ENCODE measurements at places on chromosomes 11 and 22. TPM values are rescaled to one million over a fixed set of nuclear protein-coding genes. Genes with fewer than 3 reads are reported as not detected.

ADORA2A gene
- total RNA-seq, result 4.2 TPM

HTR3A gene
- not detected for total RNA-seq

APOL4 gene
- total RNA-seq, result not detected

C11orf97 gene
- total RNA-seq, result not detected

TRIM22 gene
- total RNA-seq, result 5.1 TPM

NLRP14 gene
- total RNA-seq, result not detected

CBLIF gene
- not detected for total RNA-seq

NRXN2 gene
- total RNA-seq, result not detected

C22orf42 gene
- total RNA-seq, result not detected

PRODH gene
- total RNA-seq, result 0.16 TPM

DLG2 gene
- total RNA-seq, result 0.16 TPM

TEAD1 gene
- 63.4 TPM for total RNA-seq

OR8G1 gene
- not detected for total RNA-seq

TRIM51 gene
- total RNA-seq, result not detected

SLN gene
- 0.16 TPM for total RNA-seq

H19 gene
- total RNA-seq, result 607 TPM

Data from mesangial cell (primary cell).